Spinal cord (tissue), 10 donors: ENCODE measurements at places on chromosomes 3 and 15.
A peak's percentile ranks its signal among the peaks of the same experiment; 100 is the strongest.

GRCh38 chr3:159982442-159982974, 6.1 kb upstream of the IL12A start:
- H3K36me3 ChIP-seq = no peaks in the 10 kb centered on the region
- H3K4me1 ChIP-seq = no peaks in the 10 kb centered on the region
- peak; percentile 50 for DNase-seq
- H3K27me3 ChIP-seq = no peaks in the 10 kb centered on the region
- no peak overlapping the region for H3K4me3 ChIP-seq

- peaks cover 75% of the 10 kb centered on the region for H3K36me3 ChIP-seq
- peaks cover 3% of the 10 kb centered on the region for H3K4me1 ChIP-seq
- H3K4me3 ChIP-seq = no peak overlapping the region
- no peak for DNase-seq
Measured at GRCh38 chr3:183812761-183813445, 12.5 kb downstream of the MAP6D1 start.

- no peaks in the 10 kb centered on the region for H3K4me1 ChIP-seq
- no peak for DNase-seq
- no peak overlapping the region for H3K27ac ChIP-seq
- no peak overlapping the region for H3K4me3 ChIP-seq
- no peaks in the 10 kb centered on the region for H3K27me3 ChIP-seq
- H3K36me3 ChIP-seq = peaks cover 5% of the 10 kb centered on the region
Measured at GRCh38 chr3:132595014-132595413, 2.1 kb upstream of the ACKR4 start.

- H3K4me1 ChIP-seq = no peaks in the 10 kb centered on the region
- H3K4me3 ChIP-seq = no peak overlapping the region
Measured at GRCh38 chr15:45093013-45093412, 21.0 kb downstream of the DUOX2 start.

DNA sequence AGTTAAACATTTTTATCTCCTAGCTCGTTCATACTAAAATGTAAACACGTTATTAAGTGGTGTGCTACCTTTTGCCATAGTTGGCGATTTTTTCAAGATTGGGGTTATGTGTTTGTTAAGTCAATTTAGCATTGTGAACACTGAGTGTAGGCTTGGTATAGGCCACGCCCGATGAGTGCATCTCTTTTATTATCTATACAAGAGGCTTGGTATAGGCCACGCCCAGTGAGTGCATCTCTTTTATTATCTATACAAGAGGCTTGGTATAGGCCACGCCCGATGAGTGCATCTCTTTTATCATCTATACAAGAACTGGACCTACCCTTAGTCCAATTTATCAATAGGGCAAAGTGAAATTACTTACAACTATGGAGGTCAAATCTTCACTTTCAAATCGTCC, 70.4 kb downstream of the NIPA2 start:
- H3K27ac ChIP-seq = no peak overlapping the region
- H3K36me3 ChIP-seq = peaks cover 58% of the 10 kb centered on the region
- H3K4me3 ChIP-seq = no peak overlapping the region
- no peaks in the 10 kb centered on the region for H3K27me3 ChIP-seq
- no peaks in the 10 kb centered on the region for H3K4me1 ChIP-seq

- no peak overlapping the region for H3K27ac ChIP-seq
- peaks cover 7% of the 10 kb centered on the region for H3K36me3 ChIP-seq
- H3K27me3 ChIP-seq = no peaks in the 10 kb centered on the region
Measured at GRCh38 chr15:27092390-27092789, 121.4 kb downstream of the GABRG3 start.

GRCh38 chr15:36612063-36612788, 32.8 kb downstream of the CDIN1 start:
- no peak overlapping the region for H3K4me3 ChIP-seq
- H3K36me3 ChIP-seq = no peaks in the 10 kb centered on the region
- DNase-seq = no peak
- H3K27ac ChIP-seq = no peak overlapping the region
- no peaks in the 10 kb centered on the region for H3K27me3 ChIP-seq

DNA sequence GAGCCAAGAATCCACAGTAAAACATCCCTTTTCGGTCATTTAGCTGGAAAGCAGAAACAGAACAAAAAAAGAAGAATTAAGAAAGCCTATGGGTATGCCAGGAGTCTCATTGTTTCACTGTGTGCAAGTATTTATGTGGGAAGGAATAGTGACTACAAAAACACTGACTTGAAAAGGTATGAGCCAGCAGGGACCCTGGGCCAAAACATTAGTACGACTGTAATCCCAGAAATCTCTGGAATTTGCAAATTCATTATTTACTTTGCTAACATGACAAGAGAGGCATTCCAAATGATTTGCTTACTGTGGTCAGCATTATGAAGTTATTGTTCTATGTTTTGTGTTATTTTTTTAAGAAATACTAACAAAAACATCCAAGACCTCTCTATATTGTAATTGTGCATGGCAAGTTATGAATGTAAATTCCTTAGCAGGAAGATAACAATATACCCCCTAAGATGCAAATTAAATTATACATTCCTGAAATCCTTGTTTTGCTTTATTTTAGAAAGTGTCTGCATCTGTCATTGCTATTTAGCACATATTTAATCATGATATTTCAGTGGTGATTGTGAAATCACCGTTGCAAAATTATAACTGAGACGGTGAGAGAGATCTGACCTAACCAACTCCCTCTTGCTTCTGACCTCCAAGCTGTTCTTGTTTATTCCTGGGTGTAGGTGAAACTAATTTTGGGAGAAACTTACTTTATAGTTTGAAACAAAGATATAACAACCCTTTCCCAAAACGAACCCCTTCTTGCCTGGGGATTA, 299.2 kb downstream of the ZPLD1 start:
- no peaks in the 10 kb centered on the region for H3K4me1 ChIP-seq
- DNase-seq = no peak
- no peak overlapping the region for H3K4me3 ChIP-seq
- H3K27me3 ChIP-seq = no peaks in the 10 kb centered on the region
- H3K36me3 ChIP-seq = no peaks in the 10 kb centered on the region

GRCh38 chr15:53034767-53035245, 244.7 kb upstream of the ONECUT1 start:
- no peak overlapping the region for H3K4me3 ChIP-seq
- H3K36me3 ChIP-seq = no peaks in the 10 kb centered on the region
- no peak overlapping the region for H3K27ac ChIP-seq

DNA sequence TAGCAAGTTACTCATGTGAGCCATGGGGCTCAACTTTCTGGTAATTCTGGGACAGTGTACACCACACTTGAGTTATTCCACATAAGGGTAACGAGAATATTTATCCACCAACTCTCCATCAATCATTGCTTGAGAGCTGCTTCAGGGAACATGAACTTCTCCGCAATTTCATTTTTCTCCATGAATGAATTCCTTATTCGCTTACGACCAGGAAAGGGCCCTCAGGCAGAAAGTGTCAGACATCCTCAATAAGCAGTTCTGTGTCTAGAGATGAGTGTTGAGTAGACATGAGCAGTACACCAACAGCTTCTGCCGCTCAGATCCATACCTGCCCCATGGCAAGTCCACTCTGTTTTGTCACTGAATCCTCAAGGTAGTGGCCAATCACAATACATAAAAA, 24.8 kb upstream of the IQCF2 start:
- DNase-seq = peak; percentile 13
- H3K27me3 ChIP-seq = no peaks in the 10 kb centered on the region
- H3K4me1 ChIP-seq = no peaks in the 10 kb centered on the region
- H3K27ac ChIP-seq = no peak overlapping the region
- H3K36me3 ChIP-seq = no peaks in the 10 kb centered on the region
- no peak overlapping the region for H3K4me3 ChIP-seq

DNA sequence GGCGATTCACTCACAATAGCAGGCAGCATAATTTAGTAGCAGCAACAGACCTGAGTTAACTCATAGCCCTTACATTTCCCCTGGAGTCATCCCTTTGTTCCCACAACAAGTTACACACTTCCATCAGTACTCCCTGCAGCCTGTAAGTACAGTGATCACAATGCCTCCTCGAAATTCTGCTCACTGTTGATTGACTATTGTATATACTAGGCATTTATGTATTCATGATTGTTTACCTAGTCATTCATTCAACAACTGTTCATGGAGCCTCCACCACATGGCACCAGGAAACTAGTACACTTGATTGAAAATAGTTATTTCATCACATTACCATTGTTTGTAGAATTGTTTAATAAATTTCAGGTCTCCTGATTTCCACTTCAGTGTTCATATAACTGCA, 71.4 kb upstream of the P3H2 start:
- no peak overlapping the region for H3K27ac ChIP-seq
- H3K4me1 ChIP-seq = no peaks in the 10 kb centered on the region
- DNase-seq = no peak
- H3K27me3 ChIP-seq = no peaks in the 10 kb centered on the region
- H3K36me3 ChIP-seq = no peaks in the 10 kb centered on the region

DNA sequence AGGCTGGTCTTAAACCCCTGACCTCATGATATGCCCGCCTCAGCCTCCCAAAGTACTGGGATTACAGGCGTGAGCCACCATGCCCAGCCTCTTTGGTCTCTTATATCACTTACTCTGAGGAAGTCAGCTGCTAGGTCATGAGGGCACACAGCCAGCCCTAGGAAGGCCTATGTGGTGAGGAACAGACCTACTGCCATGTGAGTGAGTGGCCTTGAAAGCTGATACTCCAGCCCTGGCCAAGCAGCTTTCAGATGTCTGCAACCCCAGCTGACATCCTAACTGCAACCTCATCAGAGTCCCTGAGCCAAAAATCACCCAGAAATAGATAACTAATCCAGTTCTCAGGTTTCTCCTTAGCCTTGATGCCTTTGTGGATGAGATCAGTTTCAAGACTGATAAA, 224.3 kb downstream of the EDEM1 start:
- no peak for DNase-seq
- H3K4me1 ChIP-seq = no peaks in the 10 kb centered on the region
- H3K36me3 ChIP-seq = no peaks in the 10 kb centered on the region
- no peaks in the 10 kb centered on the region for H3K27me3 ChIP-seq

DNA sequence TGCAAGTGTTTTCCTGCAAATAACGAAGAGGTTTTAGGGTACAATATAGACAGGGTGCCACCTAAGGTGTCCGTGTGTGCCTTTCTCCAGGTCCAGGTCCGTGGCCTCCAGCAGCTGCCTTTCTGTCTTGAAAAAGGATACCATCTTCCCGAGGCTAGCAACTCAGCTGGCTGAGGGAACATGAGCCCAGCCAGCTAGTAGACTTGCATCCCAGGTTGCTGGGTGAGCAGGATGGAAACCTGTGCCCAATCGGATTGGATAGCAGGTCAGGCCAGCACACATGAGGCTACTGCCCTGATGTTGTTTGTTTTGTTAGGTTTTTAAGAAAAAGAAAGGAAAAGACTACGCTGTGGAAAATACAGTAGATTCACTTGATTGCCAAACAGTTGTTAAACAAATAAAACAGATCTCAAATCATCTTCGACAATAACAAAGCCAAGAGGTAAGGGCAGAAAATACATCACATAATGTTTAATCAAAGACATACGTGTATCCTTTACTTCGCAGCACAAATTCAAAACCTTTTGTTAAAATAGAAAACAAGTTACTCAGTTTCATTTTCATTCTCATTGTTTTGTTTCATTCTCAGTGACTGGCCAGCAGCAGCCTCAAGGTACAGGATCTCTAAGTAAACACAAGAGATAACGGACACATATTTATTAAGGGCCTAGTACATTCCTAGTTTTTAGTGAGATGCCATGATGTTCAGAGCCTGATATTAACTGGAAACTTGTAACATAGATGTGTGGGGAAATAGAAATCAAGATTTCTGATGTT, 661.2 kb upstream of the NR2F2 start:
- no peak overlapping the region for H3K27ac ChIP-seq
- no peak for DNase-seq
- H3K4me3 ChIP-seq = no peak overlapping the region

- no peaks in the 10 kb centered on the region for H3K27me3 ChIP-seq
- peaks cover 10% of the 10 kb centered on the region for H3K36me3 ChIP-seq
- no peak overlapping the region for H3K4me3 ChIP-seq
- H3K4me1 ChIP-seq = peaks cover 6% of the 10 kb centered on the region
Measured at GRCh38 chr15:92451225-92451825, 57.6 kb downstream of the ST8SIA2 start.
